Coronary artery (tissue), 2 donors: ENCODE measurements at places on chromosomes 1 and 21.

DNA sequence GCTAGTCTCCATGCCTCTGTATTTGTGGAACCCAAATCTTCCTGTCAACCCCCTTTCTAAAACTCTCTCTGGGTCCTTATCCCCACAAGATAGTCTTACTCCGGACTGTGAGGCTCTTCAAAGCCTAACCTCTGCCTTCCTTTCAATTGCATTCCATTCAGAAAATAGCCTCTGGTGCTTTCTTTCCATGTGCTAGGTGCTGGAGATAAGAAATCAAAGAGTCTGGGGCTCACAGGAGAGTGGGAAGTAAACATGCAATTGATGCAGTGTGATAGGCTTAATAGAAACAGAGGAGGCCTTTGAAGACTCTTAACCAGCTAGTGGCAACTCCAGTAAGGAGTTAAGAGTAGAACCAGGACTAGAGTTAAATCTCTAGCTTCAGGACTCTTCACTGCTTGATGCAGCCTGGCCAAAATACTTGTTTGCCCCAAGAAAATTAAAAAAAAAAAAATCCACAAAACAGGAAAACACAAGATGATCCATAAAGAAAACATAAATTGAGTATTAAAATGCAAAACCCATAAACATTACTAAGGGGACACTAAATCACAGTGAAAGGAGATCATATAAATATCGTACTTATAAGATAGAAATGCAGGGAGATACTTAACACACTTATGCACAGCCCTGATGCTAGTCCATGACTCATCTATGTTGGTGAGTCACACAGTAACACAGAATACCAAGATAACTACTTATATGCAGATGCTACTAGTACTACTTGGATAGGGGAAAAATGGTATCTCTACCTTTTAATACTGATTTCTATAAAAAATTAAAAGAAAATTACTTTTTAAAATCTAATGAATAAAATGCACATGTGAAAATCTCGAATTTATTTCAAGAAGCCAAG lies 341.5 kb downstream of the KCNH1 start:
- no peak for DNase-seq

DNA sequence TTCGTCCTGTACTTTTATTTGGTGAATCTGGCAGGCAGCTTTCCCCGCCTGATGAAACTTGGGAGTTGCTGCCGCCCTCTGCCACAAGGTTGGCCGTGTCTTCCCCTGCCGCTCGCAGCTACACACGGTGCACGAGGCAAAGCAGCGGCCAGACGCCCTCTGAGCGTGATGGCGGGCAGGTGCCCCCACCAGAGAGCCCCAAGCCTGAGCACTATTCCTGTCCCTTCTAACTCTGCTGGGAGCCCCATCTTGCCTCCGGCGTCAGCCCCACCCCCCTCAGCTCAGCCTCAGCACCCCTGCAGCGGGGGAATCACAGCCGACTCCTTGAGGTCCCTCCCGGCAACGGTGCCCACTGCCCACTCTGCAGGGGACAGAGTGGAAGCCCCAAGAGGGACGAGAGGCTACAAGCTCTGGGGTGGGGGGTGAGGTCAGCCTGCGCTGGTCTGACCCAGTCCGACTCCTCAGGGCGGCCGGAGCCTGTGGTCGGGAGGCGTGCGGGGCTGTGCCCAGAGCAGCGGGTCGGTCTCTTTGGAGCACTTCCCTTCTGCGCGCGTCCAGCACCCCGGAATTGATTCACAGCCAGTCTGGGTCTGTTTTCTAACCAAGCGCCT lies 41.3 kb downstream of the RIPK4 start:
- DNase-seq = no peak

- no peak for DNase-seq
Measured at GRCh38 chr1:10063878-10064277, 31.1 kb downstream of the UBE4B start.

GRCh38 chr1:116724765-116725375 lies 29.4 kb upstream of the CD2 start:
- DNase-seq = no peak

DNA sequence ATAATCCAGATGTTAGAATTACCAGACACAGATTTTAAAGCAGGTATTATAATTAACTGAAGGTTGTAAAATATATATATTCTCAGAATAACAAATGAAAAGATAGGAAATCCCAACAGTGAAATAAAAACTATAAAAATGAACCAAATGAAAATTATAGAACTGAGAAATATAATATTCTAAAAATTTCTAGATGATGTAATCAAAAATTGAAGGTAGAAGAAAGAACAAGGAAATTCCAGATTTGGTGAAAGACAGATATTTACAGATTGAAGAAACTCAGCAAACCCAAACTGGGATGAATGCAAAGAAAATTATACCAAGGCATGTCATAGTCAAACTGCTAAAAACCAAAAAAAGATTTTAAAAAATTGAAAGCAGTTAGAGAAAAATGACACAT lies 729.4 kb downstream of the MATN1 start:
- DNase-seq = no peak

DNA sequence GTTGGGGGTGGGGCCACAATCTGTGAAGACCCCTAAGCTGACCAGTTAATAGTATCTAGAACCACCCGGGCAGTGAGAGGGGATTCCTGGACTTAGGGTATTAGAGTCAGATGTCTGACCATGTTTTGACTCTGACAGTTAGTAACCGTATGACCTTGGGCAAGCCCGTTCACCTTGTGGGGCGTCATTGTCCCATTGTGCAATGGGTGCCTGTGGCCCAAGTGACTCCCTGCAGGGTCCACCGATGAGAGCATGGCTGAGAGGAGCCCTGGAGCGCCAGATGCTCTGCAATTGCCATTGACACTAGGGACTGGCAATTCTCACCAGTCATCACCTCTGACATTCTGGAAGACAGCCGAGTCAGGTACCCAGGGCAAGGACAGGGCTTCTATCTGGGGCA lies 225.9 kb upstream of the CSF3R start:
- no peak for DNase-seq

GRCh38 chr1:213829780-213830179 lies 158.0 kb upstream of the PROX1 start:
- no peak for DNase-seq

DNA sequence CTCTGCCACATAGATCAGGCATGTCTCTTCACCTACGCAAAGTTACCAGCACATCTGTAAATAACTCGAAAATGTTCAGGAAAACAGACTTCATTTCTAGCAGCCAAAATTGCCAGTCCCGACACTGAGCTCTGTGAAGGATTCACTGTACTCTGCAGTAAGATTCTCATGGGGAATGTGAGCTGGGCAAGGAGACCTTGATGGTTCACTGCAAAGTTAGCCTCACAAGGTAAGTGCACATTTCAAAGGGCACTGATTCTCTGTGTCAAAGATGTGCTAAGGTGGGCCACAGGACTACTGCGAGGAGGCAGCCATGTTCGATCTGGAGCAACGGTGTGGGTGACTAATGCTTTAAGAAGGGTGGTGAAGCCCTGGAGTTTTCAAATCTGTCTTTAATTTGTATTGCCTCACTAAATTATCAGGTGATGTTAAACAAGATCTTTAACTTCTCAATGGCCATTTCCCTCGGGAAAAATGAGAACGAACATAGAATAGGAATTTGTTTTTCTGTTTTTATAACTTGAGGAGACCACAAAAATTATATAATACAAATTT lies 25.2 kb downstream of the STPG1 start:
- DNase-seq = no peak

- DNase-seq = no peak
Measured at GRCh38 chr1:167821969-167822685, 91.8 kb downstream of the ADCY10 start.

GRCh38 chr1:29303201-29304024 lies 67.1 kb downstream of the PTPRU start:
- DNase-seq = no peak

DNA sequence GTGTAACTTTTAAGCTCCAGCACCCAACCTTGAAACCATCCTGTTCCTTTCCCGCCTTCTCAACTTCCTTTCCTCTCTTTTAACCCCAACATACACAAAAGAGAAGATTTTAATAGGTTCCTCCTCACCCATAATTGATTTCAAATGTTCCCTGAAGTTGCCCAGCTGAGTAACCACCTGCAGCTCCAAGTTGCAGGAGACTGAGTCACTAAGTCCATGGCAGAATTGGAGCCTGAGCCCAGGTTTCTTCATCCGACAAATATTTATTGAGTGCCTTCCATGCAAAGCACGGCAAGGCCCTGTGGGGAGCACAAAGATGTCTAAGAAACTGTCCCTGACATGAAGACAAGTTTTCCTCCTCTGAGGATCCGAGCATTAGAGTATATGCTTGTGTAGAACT lies 97.7 kb downstream of the PAPPA2 start:
- DNase-seq = no peak

DNA sequence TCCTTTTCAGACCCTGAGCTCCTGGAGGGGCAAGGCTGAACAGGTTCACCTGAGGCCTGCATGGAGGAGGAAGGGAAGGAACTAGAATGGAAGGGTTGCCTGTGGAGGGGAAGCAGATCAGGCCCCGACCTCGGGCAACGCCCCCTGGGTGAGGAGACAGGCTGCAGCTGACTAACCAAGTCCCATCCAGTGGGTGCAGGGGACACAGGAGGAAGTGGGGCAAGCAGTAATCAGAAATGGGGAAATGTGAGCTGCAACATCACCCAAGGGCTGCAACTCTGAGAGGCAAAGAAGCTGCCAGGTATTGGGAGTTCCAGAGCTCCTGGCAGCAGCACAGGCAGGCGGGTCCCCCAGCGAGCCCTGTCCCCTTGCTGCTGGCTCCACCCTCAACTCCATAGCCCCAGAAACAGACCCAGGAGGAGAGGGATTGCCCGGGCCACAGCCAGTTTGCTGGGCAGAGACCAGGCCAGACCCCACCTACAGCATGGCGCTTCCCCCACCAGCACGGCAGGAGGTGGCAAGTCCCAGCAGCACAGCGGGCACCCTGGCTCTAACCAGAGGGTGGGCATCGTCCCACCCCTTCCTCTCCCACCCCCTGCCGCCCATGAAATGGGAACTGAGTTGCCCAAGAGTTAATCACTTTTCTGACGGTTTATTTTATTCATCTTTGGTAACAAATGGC lies 38.5 kb downstream of the MRPL37 start:
- no peak for DNase-seq

DNA sequence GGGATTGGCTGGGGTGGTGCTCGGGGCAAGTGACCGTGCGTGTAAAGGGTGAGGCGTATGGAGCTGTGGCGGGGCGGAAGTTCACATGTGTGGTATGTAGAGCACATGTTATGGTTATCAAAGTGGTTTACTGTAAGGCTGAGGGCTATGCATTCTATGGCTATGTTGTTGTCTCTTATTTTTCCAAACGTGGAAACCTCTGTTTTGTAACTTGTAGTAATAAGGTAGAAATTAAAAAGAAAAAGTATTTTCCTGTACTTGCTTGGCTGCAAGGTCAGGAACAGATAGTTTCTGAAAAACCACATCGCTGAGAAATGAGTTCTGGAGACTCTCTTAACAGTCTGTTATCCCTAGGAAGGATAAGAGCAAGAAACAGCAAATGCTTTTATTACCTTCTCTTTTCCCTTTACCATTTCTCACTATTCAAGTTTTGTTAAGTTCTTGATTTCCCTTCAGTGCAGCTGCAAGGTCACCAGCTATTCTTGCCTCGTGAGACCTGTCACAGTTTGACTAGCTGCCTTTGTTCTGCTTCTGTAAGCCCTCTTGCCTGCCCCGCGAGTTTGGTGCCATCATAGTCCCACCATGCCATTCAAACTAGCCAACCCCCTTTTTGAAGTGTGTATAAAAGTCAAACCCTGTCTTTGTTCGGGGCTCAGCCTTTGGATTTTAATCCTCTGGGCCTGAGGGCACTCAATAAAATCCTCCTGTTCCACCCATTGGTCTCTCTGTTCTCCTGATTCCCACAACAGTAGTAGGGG lies 9.5 kb downstream of the RNU1-2 start:
- DNase-seq = no peak

DNA sequence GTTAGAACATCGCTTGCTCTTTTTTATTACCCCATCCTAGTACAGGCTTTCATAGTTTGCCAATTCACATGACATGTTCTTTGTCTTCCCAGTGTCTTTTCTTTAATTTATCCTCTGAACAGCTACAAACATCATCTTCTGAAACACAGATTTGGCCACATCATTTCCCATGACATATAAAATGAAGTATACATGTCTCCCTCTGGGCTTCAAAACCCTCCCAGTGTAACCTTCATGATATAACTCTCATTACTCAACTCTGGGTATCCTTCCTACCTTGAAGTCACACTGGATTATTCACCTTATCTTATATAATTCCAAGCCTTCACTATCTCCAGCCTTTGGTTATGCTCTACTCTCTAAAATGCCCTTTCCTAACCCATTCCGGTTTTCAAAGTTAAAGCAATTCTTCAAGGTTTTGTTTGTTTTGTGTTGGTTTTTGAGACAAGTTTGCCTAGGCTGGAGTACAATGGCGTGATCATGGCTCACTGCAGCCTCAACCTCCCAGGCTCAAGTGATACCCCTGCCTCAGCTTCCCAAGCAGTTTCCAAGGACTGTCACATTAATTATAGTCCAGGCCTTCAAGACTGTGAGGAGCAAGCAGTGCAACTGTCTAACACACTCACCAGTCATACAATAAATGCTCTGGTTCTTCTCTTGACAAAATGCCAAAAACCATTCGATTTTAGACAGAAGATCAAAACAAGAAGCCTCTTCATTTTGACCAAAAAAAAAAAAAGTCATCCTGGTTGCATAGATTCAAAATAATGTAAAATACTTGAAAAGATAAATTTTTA lies 5.8 kb downstream of the RGS1 start:
- no peak for DNase-seq

- no peak for DNase-seq
Measured at GRCh38 chr1:180751921-180752320, 120.1 kb downstream of the XPR1 start.

DNA sequence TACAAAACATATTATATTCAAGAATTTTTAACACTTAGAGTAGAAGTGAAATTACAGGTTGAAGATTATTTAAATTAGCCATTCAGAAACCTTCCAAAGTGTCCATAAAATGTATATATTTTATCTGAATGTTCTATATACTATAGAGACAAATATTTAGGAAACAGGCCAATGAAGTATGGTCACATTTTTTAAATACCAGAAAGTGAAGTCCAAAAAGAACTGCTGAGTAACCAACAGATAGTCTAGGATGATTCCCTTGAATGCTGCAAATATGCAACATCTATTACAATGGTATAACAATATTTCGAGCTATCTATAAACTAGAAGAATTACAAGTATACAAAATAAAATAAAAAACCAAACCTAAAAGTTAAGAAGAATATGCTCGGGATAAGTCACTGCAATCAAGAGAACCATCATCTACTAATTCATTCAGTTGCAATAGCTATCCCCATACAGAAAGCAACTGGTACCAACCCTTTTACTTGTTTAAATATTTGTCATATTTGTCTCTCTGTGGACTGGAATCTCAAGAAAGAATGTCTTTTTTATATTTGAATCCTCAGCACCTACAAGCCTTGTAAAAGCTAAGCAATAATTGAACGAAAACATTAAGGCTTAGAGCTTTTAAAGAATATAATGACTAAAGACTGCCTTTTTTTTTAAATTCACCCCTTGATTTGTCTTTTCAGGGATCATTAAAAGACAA lies 8.1 kb downstream of the ODF2L start:
- DNase-seq = no peak

- no peak for DNase-seq
Measured at GRCh38 chr1:227317523-227318015, 723 bp downstream of the CDC42BPA start.

- no peak for DNase-seq
Measured at GRCh38 chr21:15152591-15152990, 87.8 kb upstream of the NRIP1 start.
